ENCODE measurements at places on chromosomes 3 and 15. TPM values are rescaled to one million over a fixed set of nuclear protein-coding genes. Genes with fewer than 3 reads are reported as not detected.
A peak's percentile ranks its signal among the peaks of the same experiment; 100 is the strongest.

DNA sequence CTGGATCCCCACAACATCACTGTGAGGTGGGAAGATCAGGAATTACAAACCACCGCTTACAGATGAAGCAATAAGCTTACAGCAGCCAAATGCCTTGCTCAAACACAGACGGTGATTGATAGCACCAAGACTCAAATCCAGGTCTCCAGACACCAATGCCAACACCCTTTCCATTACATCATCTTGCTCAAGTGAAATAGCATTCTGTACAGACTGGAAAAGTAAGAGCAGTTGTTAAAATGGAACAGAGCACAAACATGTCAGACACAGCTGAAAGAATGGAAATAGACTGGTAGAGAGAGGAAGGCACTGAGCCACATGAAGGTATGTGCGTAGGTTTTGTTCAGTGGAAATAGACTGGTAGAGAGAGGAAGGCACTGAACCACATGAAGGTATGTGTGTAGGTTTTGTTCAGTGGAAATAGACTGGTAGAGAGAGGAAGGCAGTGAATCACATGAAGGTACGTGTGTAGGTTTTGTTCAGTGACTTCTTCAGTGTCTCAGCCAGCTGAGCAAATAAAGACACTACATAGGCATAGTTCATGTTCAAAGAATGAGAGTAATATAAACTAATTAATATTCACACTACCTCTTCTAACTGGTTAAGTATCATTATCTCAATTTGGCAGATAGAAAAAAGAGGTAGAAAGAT, 15.6 kb downstream of the CLDN1 start:
- DNase-seq, result peak; percentile 16

The DUOXA2 gene
- not detected for polyA plus RNA-seq

DNA sequence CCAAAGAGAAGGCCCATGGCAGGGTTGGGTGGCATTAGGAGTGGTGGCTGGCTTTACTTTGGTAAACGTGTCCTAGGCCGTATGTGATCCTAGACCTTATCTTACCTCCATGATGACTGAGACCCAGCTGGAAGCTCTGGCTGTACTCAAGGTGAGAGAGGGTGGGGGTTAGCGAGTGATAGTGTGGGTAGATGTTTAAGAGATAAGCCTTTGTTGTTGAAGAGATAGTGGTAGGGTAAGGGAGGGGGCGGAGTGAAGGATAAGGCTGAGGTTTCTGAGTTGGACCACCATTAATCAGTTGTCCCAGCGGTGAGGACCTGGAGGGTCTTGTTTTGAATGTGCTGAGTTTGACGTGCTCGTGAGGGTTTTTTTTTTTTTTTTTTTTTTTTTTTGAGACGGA, 61.5 kb upstream of the ULK4 start:
- DNase-seq, result no peak

The CDC25A gene
- polyA plus RNA-seq, result 5.1 TPM

The RLBP1 gene
- polyA plus RNA-seq, result 0.36 TPM

GRCh38 chr3:66577426-66578203, 76.8 kb upstream of the LRIG1 start:
- peak; percentile 65 for DNase-seq

DNA sequence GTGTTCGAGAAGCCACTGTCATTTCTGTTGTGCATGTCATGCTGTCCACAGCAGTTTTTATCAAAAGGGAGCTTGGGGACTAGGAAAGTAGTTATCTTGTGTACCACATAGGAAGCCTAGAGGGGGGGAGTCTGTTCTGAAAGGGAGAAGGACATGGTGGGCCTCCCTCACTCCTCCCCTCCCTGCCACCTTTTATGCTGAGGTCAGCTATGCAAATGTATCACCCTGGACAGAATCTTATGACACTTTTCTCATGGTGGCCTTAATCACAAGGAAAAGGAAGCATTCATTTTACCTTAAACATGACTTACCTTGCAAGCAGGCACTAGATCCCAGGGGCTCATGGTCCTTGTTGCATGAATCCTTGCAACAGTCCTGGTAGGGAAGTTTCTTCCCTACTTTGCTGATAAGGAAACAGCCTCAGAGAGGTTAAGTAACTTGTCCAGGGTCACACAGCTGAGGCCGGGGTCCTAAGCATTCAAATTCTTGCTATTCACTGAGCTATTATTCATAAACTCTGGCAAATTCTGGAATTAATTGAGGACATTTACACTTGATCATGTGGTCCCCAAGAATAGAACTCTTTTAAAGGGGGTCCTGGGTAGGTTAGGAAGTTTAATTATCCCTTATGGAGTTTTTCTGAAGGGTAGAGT, 81.1 kb upstream of the SLC6A1 start:
- no peak for DNase-seq

The RTP4 gene
- 0.60 TPM for polyA plus RNA-seq

DNA sequence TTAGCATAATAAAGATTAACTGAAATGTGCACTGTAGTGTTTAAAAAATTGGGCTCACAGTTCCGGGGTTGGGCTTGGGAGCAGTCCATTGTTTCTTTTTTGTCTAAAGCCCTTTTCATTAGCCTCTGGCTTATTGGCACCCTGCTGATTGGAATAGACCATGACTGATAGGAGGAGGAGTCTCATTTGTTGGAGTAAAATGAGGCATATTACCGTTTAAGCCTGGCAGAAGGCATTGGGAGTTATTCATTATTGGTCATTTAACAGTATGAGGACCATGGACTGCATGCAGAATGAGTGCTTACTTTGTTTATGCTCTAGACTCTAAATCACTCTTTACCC, 139.0 kb upstream of the CGNL1 start:
- DNase-seq, result no peak

- no peak for DNase-seq
These were observed 3.7 kb downstream of the MKRN2OS start for GRCh38 chr3:12541625-12542024.

The CISH gene
- 12.0 TPM for polyA plus RNA-seq

DNA sequence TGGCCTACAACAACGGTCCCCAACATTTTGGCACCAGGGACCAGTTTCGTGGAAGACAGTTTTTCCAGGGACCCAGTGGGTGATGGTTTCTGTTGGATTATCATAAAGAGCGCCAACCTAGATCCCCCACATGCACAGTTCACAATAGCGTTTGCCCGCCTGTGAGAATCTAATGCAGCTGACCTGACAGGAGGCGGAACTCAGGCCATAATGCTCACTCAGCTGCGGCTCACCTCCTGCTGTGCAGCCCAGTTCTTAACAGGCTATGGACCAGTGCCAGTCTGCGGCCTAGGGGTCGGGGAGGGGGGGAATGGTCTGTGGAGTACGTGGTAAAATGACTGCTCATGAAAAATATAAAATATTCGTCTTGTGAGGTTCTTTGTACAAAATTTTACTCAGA, 518.5 kb upstream of the CADM2 start:
- no peak for DNase-seq
